ENCODE measurements at places on chromosomes 5 and 9. TPM values are rescaled to one million over a fixed set of nuclear protein-coding genes. Genes with fewer than 3 reads are reported as not detected.

Gene ABLIM3
- 51.7 TPM for total RNA-seq

Gene SPINK6
- not detected for total RNA-seq

Gene FBLL1
- total RNA-seq = not detected

Gene TEX48
- total RNA-seq = not detected

Gene ANKRD20A1
- total RNA-seq = not detected

Gene AGXT2
- total RNA-seq = not detected

Gene SIGMAR1
- total RNA-seq = 123 TPM

Gene KCNV2
- total RNA-seq = not detected

Gene TXNDC8
- not detected for total RNA-seq

Gene PTTG1
- total RNA-seq = 204 TPM

Gene PCDHB4
- total RNA-seq = 0.10 TPM

Gene MRPL36
- total RNA-seq = 55.1 TPM

Gene SLC24A2
- total RNA-seq = not detected

Gene WDR38
- not detected for total RNA-seq

Gene RORB
- total RNA-seq = not detected

Gene UBE2R2
- 25.4 TPM for total RNA-seq

Gene TLN1
- total RNA-seq = 304 TPM

Gene EFNA5
- 2.9 TPM for total RNA-seq

Gene ENTPD8
- 1.5 TPM for total RNA-seq

Gene EXOSC3
- total RNA-seq = 32.2 TPM

Gene ECM2
- total RNA-seq = not detected

Gene PLCXD3
- 0.27 TPM for total RNA-seq

Gene AQP7
- total RNA-seq = 0.07 TPM

Gene SH2D3C
- total RNA-seq = 70.7 TPM

Gene PRELID2
- total RNA-seq = 11.9 TPM

Gene SSNA1
- 150 TPM for total RNA-seq

Gene TRIM7
- 16.6 TPM for total RNA-seq

Gene HSPB3
- not detected for total RNA-seq

Gene PCDHA1
- not detected for total RNA-seq

Gene ANKRD33B
- 6.9 TPM for total RNA-seq

Gene SH3TC2
- total RNA-seq = 4.6 TPM

Gene BHMT
- not detected for total RNA-seq
